ENCODE measurements at places on chromosomes 2 and 18.
A peak's percentile ranks its signal among the peaks of the same experiment; 100 is the strongest.

DNA sequence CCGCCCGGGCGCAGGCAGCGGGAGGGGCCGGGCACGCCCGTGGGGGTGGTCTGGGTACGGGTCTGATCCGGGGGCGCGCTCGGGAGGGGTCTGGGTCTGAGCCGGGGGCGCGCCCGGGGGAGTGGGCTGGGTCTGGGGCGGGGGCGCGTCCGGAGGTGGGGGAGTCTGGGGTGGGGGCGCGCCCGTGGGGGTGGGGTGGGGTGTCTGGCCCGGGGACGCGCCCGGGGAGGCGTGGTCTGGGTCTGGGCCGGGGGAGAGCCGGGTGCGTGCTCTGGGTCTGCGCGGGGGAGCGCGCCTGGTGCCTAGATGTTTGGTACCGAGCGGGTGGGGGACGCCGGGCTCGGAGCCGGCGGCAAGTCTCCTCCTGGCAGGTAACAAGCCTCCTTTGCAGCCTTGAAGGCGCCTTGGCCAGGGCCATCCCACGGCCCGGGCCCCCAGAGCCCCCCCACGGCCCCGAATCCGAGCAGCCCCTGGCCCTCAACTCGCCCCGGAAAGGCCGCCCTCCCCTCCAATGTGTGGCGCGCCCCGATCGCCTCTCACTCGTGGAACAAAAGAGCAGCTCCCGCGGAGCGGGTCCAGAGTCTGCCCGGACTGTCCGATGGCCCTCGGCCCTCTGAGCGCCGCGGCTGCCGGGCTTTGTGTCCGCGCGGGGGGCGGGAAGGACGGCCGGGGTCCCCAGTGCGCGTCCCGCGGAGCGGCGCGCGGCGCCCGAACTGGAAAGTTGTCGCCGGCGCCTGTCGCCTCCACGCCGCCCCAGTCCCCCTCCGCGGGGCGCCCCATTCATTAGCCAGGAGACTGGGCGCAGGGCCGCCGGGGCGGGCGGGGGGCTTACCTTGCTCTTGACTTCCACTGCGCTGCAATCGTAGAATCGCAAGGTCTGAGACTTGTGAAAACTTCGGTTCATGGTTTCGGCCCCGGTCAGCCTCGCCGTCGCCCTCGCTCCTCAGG is 595 bp downstream of the PARD6G start:
- peak; percentile 4 for DNase-seq

GRCh38 chr2:42906557-42907411 is 114.4 kb upstream of the HAAO start:
- peak; percentile 84 for DNase-seq

GRCh38 chr2:9297156-9297555 is 90.5 kb downstream of the ASAP2 start:
- DNase-seq, result no peak

GRCh38 chr18:72993250-72993649 is 125.5 kb upstream of the NETO1 start:
- no peak for DNase-seq

DNA sequence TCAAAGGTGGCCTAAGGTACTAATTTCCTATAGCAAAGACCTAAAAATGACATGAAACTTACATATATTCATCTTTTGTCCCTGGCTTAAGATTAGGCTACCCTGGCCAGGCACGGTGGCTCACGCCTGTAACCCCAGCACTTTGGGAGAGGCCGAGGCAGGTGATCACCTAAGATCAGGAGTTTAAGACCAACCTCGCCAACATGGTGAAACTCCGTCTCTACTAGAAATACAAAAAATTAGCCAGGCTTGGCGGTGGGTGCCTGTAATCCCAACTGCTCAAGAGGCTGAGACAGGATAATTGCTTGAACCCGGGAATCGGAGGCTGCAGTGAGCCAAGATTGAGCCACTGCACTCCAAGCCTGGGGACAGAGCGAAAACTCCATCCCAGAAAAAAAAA is 5.9 kb downstream of the SRSF7 start:
- no peak for DNase-seq

GRCh38 chr18:50935493-50936191 is 32.2 kb upstream of the ELAC1 start:
- DNase-seq, result no peak

DNA sequence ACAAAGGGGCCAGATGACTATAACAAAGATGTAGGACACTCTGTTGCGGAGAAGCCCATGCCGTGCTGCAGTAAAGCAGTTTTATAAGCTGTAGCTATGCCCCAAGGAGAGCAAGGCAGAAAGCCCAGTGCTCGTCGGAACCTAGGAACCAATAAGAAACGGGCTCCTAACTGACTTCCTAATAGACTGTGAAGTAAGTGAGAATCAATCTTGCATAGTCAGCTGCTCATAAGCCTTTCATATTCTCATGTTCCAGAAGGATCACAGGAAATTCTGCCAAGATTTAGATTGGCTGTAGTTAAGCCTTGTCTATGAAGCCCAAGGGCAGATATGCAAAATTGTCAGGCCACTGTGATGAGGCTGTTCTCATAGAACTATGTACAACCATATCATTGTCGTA is 98.4 kb downstream of the RTTN start:
- DNase-seq, result no peak
